ENCODE measurements at places on chromosomes 12 and 14. TPM values are rescaled to one million over a fixed set of nuclear protein-coding genes. Genes with fewer than 3 reads are reported as not detected.

GRCh38 chr12:48659863-48660262 lies 22.2 kb downstream of the KANSL2 start:
- DNase-seq: no peak

KRT4 gene
- not detected for polyA plus RNA-seq

DNA sequence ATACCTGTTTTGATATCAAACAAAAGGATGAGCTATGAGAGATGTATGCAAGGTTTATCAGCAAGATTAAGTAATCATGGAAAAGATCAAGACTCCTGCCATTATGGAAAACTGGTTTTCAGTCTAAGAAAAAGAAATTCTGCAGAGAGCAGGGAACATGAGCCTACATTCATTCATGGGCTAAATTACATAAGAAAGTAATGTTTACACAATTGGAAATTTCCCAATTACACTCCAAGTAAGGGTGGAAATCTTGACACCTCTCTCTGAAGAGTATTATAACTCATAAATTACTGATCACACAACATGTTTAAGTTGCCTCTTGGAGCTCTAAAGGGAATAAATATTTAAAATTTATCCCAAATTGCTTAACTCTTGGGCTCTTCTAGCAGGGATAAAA lies 206.2 kb downstream of the SLC6A15 start:
- no peak for DNase-seq

- DNase-seq: no peak
These were observed 40.5 kb downstream of the VEZT start for GRCh38 chr12:95258151-95258550.

MTERF2 gene
- 21.6 TPM for polyA plus RNA-seq

- DNase-seq: no peak
These were observed 404.4 kb downstream of the TRHDE start for GRCh38 chr12:72676556-72676955.

RFX4 gene
- 0.13 TPM for polyA plus RNA-seq

PLEK2 gene
- 39.6 TPM for polyA plus RNA-seq

DNA sequence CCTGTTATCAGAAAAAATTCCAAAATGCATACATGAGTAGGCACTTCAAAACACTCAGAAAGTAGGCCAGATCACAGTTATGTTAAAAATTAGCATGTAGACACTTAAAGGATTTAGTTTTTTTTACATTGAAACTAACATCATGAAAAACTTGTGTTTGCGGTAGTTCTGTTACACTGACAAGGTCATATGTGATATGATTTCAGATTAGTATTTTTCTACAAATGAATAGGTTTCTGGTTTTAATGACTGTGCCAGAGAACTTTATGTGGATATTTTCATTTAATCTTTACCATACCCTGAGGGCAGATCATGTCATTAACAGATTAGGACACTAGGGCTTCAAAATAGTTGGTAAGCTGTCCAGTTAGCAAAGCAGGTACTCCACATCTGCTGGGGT lies 20.7 kb downstream of the YARS2 start:
- no peak for DNase-seq

SLCO1C1 gene
- 5.7 TPM for polyA plus RNA-seq

DNA sequence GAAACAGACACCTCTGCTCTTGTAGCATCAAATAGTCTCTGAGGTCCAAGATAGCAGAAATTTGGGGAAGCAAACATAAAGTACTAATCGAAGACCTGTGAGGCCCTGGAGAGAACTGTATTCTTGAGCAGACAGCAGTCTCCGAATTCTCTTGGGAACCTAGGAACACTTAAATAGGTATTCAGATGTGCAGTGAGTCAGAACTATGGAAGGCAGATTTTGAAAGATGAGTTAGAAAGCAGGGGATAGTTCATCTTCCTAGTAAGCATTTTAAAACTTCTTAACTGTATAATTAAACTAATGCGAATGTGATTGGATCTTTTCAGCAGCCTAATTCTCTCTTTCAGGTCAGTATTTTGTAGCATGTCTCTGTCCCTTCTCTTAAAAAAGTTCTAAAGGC lies 30.6 kb downstream of the NAA30 start:
- DNase-seq: no peak

P2RX7 gene
- polyA plus RNA-seq: 1.3 TPM

GRCh38 chr14:99971941-99972747 lies 93.1 kb upstream of the EVL start:
- DNase-seq: peak; percentile 37

PROX2 gene
- polyA plus RNA-seq: 1.5 TPM

NPFF gene
- not detected for polyA plus RNA-seq

GRCh38 chr12:103520686-103521215 lies 25.0 kb upstream of the C12orf42 start:
- DNase-seq: no peak

GRCh38 chr14:81023095-81023710 lies 67.8 kb downstream of the TSHR start:
- DNase-seq: no peak

DNA sequence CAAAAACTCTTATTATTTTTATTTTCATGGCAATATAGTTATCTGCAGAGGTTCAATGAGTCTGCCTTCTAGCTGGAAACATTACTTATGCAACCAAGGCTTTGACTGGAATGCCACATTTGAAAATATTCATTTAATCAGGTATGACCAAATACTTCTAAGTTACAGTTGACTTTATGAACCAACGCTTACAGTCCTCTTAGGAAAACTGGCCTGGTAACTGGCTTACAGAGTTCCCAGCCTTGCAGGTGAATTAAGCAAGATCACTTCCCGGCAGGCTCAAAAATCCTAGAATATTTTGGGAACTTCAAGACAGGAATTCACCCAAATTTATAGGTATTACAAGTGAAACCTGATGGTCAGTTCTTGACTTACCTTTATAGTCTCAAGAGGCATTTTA lies 12.3 kb downstream of the LRP6 start:
- no peak for DNase-seq

VASH1 gene
- polyA plus RNA-seq: 16.4 TPM

GPRC5D gene
- polyA plus RNA-seq: 2.4 TPM

GPR137C gene
- 4.6 TPM for polyA plus RNA-seq

DNA sequence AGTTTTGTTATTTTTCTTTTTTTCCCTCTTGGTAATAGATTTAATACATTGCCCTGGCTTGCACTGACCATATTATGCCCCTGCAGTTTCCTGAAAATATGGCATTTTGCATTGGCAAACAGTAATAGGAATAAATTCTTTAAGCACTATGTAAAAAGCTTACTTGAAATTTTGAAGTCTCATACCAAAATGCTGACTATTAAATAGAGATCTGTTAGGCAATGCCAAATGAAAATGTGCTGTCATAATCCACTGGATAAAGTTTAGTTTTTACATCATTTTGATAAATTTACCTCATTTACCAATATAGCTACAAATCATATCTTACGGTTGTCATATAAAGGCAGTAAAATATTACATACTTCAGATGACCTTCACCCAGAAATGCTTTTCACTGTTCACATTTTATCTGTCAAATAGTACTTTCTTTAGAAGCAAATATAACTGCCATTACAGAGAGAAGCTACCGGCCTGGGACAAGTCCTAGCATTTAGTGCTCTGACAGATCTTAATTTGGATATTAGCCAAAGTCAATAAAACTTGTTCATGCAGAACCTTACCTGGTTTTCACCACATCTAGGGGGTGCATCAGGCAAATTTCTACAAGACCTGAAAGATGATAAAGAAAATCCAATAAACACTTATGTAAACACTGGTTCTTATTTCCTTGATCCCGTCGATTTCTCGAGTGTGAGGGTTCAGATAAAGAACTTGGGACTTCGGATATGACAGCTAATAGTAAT lies 212.9 kb downstream of the PAX9 start:
- DNase-seq: no peak

- no peak for DNase-seq
These were observed 20.1 kb upstream of the RPLP0 start for GRCh38 chr12:120220838-120221575.

KCNH3 gene
- 2.2 TPM for polyA plus RNA-seq

- DNase-seq: no peak
These were observed 786.1 kb downstream of the TMTC2 start for GRCh38 chr12:83472772-83473171.

ACVR1B gene
- polyA plus RNA-seq: 60.3 TPM

GRCh38 chr14:90724866-90725265 lies 91.4 kb downstream of the TTC7B start:
- no peak for DNase-seq

DNA sequence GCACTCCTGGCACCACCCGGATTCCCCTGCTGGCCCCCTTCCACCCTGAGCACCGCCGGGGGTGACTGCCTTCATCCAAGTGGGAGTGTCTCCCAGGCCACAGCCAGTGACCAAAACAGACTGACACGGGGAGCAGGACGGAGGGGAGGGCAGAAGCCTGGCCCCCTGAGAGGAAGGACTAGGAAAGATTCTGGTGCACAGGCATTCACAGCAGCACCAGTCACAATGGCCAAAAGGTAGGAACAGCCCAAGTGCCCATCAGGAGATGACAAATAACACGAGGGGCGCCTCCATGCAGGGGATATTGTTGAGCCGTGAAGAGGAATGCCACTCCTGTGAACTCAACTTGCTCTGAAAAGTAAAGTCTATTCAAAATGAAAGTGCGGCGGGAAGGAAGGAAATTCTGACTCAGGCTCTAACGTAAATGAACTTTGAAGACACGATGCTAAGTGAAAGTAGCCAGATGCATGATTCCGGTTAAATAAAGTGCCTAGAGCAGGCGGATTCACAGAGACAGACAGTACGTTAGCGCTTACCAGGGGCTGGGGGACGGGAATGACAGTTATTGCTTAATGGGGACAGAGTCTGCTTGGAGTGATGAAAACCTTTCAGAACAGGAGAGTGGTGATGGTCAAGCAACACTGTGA lies 146.1 kb upstream of the NCOR2 start:
- DNase-seq: peak; percentile 63

- DNase-seq: no peak
These were observed 24.8 kb downstream of the BICDL1 start for GRCh38 chr12:120013659-120014380.

GRCh38 chr12:56688846-56689109 lies 694 bp upstream of the PTGES3 start:
- DNase-seq: no peak

PLA2G1B gene
- polyA plus RNA-seq: 0.79 TPM

GRCh38 chr14:102584871-102585869 lies 7.3 kb upstream of the RCOR1 start:
- peak; percentile 93 for DNase-seq

DNA sequence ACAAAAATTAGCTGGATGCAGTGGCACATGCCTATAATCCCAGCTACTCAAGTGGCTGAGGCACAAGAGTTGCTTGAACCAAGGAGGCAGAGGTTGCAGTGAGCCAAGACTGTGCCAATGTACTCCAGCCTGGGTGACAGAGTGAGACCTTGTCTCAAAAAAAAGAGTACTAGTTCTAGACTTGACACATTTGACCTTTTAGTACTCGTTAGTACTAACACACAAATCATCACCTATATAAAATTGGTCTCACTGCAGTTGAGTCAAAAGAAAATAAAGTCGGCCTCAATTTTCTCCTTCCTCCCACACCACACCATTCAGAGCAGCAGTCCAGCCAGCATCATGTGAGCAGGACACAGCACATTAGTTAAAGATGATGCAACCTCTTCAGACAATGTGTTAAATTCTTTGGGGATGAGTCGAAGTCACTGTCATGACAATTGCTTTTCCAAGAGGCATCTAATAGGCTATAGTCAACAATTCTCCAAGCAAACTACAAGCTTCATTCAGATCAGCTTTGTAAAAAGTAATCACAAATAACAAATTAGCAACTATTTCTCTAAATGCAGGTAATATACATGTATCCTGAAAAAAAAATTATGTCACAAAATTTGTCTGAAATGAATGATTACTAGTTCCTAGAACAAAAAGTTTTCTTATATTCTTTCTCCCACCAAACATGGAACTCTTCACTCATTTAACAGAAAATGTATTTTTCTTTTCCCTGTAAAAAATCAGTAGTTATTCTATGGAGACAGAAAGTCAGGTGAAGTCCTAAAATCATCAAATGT lies 55.6 kb downstream of the CLIP1 start:
- peak; percentile 35 for DNase-seq

DRAM1 gene
- 7.8 TPM for polyA plus RNA-seq

DNA sequence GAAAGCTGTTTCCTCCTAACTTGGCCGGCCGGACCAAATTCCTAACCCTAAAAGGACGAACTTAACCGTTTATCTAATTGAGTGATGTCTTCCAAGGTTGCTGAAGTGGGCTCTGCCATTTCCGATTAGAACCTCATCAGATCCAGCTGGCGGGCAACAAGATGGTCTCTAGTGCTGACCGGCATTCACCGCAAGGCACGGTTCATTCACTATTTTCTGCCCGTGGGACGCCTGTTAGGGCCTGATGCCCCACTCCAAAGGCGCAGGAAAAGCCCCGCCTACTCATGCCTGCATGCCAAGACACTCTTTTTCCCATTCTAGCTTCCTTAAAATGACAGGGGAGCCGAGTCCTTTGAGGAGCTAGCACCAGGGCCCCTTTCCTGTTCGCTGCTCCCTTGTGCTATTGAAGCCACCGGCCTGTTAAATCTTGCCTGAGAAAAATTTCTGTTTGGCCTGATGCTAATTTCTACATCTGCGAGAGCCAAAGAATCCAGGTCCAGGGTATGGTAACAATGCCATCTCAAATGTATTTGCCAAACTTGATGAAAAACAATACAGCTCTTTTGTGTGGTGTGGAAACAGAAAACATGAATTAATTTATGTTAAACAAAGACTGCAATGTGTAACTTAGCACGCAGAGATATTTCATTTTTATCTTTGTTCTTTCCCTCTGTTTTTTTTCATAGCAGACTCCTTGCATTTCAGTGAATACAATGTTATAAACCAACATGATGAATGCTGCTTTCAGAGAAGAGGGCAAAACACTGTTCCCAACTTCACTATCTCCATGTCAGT lies 1071.2 kb upstream of the USP15 start:
- no peak for DNase-seq

DNA sequence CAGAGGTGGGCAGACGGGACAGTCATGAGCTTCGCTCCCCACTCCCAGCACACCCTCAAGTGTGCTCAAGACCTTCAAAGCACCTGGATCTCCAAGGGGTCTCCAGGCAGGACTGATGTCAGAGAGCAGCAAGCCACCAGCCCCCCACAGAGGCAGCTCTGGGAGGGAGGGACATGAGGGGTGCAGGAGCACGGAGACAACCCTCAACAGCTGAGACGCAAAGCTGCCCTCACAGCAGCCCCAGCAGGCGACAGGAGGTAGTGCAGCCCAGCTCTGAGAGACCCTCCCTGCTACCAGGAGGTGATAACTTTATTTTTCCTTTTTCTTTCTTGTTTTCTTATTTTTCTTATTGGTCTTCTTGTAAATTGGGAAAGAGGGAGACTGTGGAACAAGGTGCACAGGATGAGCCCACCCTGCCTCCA lies 17.9 kb downstream of the SIVA1 start:
- DNase-seq: no peak

MYH6 gene
- polyA plus RNA-seq: 0.03 TPM

- peak; percentile 70 for DNase-seq
These were observed 29.3 kb upstream of the PNMA1 start for GRCh38 chr14:73743431-73743931.
